ENCODE measurements at places on chromosomes 11 and 22.

DNA sequence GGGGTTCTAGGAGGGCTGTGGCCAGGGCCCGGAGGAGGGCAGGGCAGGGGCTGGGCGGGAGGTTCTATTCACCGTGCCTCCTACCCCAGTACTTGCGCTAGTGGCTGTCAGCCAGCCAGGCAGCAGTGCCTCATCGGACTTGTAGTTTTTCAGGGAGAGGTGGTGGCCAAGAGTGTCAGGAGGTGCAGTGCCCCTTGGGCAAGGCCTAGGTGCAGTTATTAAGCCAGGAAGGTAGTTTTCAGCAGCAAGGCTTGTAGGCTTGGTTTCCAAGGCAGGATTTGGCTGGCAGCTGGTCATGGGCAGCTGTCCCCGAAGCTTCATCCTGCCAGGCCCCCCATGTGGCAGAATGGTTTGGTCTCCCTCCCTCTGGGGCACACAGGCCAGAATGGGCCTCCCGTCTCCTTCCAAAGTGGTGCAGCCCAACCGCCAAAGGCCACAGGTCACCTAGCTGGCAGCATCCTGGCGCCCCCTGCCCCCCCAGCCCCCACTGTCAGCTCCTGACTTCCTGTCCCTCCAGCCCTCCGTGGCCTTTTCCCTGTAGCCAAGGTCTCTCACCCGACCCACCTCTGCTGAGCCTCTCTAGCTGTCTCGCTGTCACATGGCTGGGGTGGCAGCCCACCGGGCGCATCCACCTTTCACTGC is 8.5 kb downstream of the CCDC88B start:
- no peak overlapping the region for H3K4me3 ChIP-seq
- H3K36me3 ChIP-seq, result no peaks in the 10 kb centered on the region
- H3K4me1 ChIP-seq, result no peaks in the 10 kb centered on the region
- DNase-seq, result no peak
- no peak overlapping the region for H3K27ac ChIP-seq

GRCh38 chr22:16922076-16922475 is 85.9 kb downstream of the GAB4 start:
- no peak for DNase-seq
- no peaks in the 10 kb centered on the region for H3K4me1 ChIP-seq
- no peaks in the 10 kb centered on the region for H3K27me3 ChIP-seq
- no peak overlapping the region for H3K27ac ChIP-seq
- no peaks in the 10 kb centered on the region for H3K36me3 ChIP-seq
- H3K4me3 ChIP-seq, result no peak overlapping the region

DNA sequence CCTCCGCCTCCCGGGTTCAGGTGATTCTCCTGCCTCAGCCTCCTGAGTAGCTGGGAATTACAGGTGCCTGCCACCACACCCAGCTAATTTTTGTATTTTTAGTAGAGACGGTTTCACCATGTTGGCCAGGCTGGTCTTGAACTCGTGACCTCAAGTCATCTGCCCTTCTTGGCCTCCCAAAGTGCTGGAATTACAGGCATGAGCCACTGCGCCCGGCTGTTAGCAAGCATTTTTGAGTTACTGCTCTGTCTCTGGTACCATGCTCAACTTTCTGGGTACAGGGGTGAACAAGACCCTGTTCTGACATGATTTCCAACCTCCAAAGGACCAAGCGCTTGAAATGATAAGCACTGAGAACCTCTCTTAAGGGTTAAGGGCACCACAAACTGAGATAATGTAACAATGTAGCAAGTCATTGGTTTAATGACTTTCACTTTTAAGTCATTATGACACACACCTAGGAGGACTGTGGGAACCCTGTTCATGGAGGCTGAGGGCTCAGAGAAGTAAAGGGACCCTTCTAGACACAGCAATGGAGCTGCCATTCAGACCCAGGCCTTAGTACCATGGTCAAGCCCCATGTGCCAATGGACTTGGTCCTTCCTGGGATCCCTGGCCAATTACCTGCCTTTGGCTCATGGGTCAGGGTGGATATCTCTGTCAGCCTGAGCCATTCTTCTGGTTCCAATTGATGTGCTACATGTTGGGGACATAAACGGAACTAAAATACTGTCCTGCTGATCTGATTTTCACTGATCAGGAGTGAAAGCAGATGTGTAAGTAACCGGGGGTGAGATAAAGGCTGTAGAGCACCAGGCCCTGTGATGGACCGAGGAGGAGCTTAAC is 11.6 kb downstream of the SLC3A2 start:
- H3K4me1 ChIP-seq, result no peaks in the 10 kb centered on the region
- no peak for DNase-seq
- H3K27ac ChIP-seq, result no peak overlapping the region
- peaks cover 22% of the 10 kb centered on the region for H3K36me3 ChIP-seq

DNA sequence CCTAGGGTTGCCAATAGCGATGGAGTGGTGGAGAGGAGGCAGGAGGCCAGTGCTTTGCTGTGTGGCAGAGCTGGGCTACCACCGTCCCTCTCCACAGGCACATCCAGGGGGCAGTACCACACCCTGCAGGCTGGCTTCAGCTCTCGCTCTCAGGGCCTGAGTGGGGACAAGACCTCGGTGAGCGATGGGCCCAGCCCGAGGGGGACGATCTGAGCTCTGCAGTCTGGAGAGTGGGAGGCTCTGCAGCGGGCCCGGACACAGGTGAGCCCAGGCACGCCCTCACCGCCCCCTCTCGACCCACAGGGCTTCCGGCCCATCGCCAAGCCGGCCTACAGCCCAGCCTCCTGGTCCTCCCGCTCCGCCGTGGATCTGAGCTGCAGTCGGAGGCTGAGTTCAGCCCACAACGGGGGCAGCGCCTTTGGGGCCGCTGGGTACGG is 2.5 kb downstream of the PKP3 start:
- no peaks in the 10 kb centered on the region for H3K27me3 ChIP-seq
- peak overlapping the region; percentile 69 for H3K4me3 ChIP-seq
- no peak overlapping the region for H3K27ac ChIP-seq
- DNase-seq, result no peak
- H3K4me1 ChIP-seq, result peaks cover 7% of the 10 kb centered on the region

DNA sequence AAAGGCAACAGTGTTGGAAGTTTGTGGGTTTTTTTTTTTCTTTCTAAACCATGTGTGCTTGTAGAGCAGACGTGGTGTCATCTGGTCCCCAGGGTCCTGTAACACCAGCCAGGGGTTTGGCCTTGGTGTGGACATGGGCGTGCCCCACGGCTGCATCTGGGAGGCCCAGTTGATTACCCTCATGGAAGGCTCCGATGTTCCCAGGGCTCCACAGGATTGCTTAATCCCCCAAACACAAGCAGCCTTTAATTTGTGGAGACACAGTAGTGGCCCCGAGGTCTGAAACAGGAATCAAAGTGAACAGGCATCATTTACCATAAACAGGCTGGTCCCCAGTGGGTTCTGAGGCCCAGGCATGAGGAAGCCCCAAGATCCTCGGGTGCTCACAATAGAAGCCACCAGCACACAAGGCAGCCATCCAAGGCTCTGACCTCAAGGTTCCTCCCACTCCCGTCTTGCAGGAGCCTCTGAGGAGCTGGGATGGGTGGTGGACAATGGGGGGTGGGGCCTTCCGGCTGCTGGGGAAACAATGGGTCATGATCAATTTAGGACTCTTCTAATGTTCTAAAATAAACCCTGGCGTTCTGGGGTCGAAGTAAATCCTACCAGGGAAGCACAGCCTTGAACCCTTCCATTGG is 115.0 kb upstream of the CD82 start:
- H3K27ac ChIP-seq, result no peak overlapping the region
- no peak for DNase-seq
- no peak overlapping the region for H3K4me3 ChIP-seq
- no peaks in the 10 kb centered on the region for H3K4me1 ChIP-seq
- no peaks in the 10 kb centered on the region for H3K36me3 ChIP-seq
